ENCODE measurements at places on chromosomes 1 and 21.

DNA sequence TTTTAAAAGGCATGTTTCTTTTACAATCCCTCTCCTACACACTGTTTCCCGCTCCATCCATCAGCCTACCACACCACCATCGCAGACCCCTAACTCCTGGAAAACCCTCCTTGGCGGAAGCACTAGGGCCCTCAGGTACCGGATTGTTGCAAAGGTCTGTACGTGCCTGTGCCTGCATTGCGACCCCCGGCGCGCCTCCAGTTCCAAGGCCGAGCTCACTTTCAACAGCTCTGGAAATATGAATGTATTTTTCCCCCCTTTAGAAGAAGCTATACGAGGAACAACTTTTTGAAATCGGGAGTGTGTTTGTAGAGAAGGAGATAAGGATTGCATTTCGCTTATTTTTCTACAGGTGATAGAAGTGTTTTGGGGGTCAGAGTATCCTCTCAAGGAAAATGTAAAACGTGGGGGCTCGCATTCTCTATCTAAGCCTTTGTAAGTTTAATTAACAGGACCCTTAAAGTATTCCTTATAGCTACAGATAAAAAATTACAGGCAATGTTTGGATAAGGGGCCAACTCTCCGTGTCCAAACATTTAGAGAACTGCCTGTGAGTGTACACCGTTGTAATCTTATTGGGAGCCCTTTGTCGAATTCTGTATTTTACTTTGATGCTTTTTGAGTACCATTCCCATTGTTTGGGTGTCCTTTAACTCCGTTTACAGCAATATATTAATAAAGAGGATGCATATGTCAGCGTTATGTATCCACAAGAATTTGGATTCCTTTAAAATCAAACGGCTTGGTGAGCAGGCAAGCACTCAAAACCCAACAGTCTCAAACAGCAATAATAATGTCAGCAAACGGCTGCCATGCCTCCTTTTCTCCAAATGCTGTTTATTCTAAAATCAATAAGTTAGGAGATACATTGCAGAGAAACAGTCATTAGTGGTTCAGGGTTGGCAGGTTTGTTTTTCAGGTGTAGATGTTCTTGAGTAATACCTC lies 5.9 kb downstream of the PRRX1 start:
- no peak for DNase-seq

- DNase-seq = no peak
Observed at GRCh38 chr1:172351754-172352161, 68.7 kb upstream of the C1orf105 start.

GRCh38 chr1:24501371-24502064 lies 1.1 kb upstream of the RCAN3 start:
- no peak for DNase-seq

GRCh38 chr1:29809446-29810120 lies 573.3 kb downstream of the PTPRU start:
- DNase-seq = no peak

- DNase-seq = no peak
Observed at GRCh38 chr1:193308438-193308837, 122.0 kb upstream of the B3GALT2 start.

DNA sequence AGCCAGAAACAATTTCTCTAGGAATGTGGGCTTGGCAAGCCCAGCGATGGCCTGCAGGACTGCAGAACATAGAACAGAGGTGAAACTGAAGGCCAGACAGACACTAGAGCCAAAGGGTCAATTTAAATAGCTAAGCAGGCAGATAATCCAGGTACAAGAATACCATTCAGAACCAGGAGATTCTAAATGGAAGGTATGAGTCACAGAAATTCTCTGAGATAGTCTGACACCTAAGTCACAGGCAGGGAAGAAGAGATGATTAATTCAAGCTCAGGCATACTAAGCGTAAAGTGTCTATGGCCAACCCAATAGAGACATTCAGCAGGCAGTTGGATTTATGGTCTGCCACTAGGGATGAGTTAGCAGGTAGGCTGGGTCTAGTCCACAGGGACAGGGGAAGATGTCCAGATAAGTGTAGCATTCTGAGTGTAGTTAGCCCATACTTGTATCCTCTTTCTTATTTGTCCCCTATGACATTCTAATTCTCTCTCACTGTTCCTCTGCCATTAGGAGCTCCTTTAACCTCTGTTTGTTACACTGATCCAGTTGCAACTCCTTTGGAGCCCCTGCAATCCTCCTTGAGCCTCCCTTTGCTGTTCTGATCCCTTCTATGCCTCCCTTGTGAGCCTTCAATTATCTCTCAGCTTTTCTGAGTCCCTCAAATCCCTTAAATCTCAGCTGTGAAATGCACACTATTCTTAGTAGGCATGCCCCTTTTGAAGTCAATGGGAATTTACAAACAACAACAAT lies 383.8 kb downstream of the LMO4 start:
- DNase-seq = no peak

GRCh38 chr1:6205849-6206519 lies at the start of gene RNF207:
Gene RNF207, plus strand, starts transcription at chr1:6206119. Its CDS starts 417 bp downstream, at chr1:6206536.
- DNase-seq = peak; percentile 55

DNA sequence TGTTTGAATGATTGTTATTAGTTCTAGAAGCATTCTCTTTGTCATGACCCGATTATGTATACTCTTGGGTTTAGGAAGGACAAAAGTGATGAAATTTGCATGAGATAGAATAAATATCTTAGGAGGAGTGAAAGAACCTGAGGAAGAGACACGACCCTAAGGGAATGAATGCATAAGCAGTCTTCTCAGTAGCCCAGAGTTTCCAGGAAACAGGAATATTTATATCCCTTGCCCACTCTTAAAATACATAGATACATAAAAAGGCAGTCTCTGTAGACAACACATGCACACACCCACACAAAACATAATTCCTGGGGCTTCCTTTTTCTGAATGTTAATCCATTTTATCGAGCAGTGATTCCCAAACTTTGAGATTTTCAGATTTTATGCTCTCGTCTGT lies 19.4 kb downstream of the CLEC20A start:
- DNase-seq = no peak

DNA sequence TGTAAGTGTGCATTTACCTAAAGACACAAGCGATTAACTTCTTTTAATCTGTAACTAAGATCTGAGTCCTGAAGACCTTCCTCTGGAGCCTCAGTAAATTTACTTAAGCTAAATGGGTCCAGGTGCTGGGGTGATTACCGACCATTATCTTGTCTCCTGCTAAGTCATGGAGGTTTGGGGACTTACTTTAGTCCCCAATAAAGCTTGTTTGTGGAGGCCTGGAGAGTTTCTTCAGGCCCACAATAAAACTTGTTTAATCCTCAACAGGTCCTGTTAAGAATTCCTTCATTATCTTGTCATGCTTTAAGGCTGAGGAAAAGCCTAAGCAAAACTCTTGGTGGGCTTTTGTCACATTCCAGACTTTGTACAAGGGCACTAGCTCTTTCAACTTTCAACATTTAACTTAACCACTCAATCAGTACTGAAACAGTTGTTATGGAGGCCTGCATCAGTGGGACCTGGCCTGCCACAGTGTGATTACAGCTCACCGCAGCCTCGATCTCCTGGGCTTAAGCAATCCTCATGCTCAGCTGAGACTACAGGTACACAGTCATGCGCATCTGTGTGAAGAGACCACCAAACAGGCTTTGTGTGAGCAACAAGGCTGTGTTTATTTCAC lies 84.0 kb downstream of the FMO4 start:
- no peak for DNase-seq

DNA sequence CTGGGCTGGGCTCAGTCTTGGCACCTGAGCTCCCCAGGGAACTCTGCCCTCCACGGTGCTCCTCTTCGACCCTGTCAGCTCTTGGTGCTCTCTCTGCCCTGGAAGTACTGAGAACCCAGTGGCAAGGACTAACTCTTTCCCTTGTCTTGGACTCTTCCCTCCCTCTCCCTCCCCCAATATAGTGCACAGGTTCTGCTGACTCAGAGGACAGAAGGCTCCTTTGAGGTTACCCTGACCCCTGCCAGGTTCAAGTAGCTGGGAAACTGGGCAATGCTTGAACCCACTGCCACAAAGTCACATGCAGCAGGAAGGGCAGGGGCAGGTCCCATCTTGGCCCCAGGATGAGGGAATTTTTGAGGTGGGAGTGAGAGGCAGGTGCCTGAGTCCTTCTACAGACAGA lies 20.3 kb downstream of the KCNQ4 start:
- no peak for DNase-seq

DNA sequence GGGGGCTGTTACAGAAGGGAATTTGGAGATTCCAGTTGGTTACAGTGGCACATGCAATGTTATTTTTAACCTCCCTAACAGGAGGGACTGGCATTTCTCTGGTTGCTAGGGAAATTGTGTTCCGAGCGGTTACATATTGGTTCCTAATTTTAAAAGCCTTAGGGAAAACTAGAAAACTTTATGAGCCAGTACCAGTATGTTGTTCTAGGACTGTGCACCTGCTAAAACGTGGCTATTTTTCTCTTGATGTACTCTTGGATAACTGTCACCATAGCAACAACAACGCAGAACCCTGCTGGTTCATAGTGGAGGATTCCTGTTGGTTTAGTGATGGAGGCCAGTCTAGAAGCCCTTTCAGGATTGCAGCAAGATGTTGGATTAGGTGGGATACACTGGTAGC lies 68.9 kb upstream of the PGBD5 start:
- DNase-seq = no peak

DNA sequence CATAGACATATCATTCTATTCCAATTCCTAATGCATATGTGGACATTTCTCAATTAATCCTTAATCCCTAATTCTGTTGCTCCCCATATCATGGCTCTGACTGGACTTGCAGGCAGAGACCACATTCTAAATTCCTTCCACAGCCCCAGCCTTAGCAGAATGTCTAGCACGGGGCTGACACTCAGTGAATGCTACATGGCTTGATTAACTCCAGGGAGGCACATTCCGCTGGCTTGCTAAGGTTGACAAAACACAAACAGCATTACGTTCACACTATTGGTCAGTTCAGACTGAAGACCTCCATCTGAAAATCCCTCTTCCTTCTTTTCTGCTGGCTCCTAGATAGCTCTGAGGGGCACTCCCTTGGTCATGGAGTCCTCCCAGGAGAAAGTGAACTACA lies 119.4 kb downstream of the ASTN1 start:
- DNase-seq = no peak

GRCh38 chr1:223802602-223803001 lies 43.1 kb downstream of the TP53BP2 start:
- DNase-seq = no peak

DNA sequence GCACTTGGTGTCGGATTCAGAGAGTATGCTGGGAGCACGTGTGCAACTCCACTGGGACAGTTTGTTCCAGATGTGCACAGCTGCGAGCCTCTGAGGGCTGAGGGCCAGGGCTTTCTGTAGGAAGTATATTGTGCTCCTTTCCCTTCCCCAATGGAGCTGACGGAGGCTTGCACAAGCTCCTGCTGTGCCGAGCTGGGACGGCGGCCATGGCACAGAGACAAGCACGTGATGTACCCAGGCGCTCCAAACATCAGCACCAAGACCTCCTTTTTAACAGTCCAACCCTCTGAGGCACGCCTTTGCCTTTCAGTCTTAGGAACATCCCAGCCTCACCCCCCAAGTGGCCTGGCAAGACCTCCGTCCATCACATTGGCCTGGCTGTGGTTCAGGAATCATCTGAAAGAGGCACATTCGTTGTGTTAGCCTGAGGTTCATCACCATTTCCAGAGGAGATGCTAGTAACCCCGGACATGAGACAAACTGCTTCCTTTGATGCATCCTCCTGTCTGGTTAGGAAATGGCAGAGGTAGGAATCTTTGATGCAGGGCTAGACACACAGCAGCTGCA lies 339.2 kb upstream of the KAZN start:
- DNase-seq = peak; percentile 89

DNA sequence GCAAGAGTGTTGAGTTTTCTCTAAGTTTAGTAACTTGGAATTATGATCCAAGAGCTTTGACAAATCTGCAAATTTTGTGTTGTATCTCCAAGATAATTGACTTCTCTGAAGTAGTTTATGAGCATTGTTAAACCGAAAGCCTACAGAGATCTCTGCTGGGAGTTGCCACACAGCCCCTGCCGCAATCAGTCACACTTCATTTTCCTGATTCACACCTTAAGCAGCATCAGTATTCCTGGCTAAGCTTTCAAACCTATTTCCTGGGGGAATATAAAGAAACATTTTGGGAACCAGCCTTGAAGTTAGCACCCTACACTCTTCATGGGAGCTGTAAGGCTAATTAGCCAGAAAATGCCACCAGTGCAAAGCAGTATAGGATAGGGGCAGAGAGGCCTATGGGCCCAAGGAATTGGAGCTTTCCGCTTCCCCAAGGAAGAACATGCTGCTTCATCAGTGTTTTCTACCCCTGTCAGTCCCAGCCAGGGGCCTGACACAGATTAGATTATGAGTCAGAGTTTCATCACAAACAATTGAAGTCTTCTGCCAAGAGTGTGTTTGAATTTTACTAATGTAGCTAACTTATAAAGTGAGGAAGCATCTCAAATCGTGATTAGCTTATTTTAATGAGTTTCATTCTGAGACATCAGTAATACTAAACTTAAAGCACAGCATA lies 23.2 kb upstream of the CACYBP start:
- no peak for DNase-seq

GRCh38 chr1:161258439-161259344 lies at the start of gene PCP4L1:
Gene PCP4L1, plus strand, starts transcription at chr1:161258745. Its CDS starts 230 bp downstream, at chr1:161258975.
- DNase-seq = peak; percentile 46

GRCh38 chr1:43991200-43991475 lies 261 bp upstream of the CCDC24 start:
- DNase-seq = no peak

GRCh38 chr1:24929398-24930259 lies 447 bp downstream of the RUNX3 start:
- DNase-seq = no peak

- no peak for DNase-seq
Observed at GRCh38 chr1:54362881-54363340, 43.3 kb downstream of the SSBP3 start.

DNA sequence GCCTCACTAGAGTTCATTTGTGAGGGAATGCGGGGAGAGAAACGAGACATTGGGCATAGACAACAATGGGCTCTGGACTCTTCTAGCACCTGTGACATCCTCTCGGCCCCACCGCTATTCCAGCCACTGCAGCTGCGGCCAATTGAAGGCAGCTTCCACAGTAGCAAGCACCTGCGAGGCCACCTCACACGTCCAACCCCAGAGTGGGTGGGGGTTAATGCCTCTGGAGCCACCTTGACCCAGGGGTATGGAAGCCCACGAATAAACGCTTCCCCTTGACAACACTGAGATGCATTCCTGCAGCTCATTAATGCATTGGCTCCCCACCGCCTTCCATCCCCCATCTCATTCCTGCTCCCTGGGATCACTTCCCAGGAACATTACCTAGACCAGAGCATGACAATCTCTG lies 104.4 kb downstream of the GLIS1 start:
- DNase-seq = no peak

GRCh38 chr1:4072481-4073153 lies 172.5 kb upstream of the C1orf174 start:
- DNase-seq = no peak

GRCh38 chr1:210949039-210949438 lies 184.9 kb downstream of the KCNH1 start:
- DNase-seq = no peak

- peak; percentile 53 for DNase-seq
Observed at GRCh38 chr1:109529881-109530456, 9.7 kb upstream of the GPR61 start.

All from psoas muscle (tissue), 8 donors.